Upper lobe of left lung (tissue), 6 donors: ENCODE measurements at places on chromosomes 1 and 21. TPM values are rescaled to one million over a fixed set of nuclear protein-coding genes. Genes with fewer than 3 reads are reported as not detected.

DNA sequence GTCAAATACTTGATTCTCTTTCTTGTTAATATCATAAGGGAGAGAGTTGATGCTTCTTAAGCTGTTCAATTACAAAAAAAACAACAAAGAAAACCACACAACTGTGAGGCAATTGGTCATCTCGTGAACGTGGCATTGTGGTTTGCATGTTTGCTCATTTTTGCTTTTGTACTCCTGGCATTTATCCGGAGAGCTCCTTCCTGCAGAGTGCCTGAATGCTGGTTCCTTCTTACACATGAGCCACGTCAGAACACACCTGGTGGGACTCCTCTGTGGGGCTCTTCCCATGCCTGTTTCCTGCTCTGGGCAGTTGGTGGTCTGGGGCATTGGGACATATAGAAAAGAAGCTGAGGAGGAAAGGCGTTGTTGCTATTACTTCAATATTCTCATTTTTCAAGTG lies 25.7 kb downstream of the KCNK1 start:
- no peaks in the 10 kb centered on the region for H3K4me1 ChIP-seq
- H3K36me3 ChIP-seq: no peaks in the 10 kb centered on the region
- no peak overlapping the region for H3K4me3 ChIP-seq
- no peak for DNase-seq

DNA sequence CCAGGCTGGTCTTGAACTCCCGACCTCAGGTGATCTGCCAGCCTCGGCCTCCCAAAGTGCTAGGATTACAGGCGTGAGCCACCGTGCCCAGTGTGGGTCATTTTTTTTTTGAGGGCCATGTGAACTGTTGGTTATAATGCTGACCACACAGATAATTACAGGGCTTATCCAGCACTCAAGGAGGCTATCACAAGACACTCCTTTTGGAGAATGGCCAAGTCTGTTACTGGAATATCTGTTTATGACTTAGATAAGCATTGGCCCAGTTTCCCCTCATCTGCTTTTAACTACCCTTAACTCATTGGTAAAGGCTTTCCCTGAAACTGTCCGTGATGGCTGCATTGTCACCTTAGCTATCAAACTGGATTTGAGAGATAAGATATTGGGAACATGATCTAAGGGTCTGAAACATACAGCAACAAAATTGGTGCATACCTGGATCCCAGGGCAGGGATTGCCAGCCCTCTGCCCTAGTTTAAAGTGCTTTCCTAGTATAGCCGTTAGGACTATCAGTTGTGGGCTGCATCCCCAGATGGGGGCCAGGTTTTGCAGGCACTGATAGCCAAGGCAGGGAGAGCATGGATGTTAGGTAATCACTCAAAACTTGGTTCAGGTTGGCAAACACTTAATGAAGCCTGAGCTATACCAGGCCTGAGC lies 15.6 kb downstream of the SZT2 start:
- H3K36me3 ChIP-seq: peaks cover 45% of the 10 kb centered on the region
- DNase-seq: no peak

The F3 gene
- 52.4 TPM for total RNA-seq

- H3K27ac ChIP-seq: no peak overlapping the region
- no peaks in the 10 kb centered on the region for H3K36me3 ChIP-seq
- no peak for DNase-seq
Measured at GRCh38 chr1:245863566-245864184, 643.4 kb downstream of the SMYD3 start.

DNA sequence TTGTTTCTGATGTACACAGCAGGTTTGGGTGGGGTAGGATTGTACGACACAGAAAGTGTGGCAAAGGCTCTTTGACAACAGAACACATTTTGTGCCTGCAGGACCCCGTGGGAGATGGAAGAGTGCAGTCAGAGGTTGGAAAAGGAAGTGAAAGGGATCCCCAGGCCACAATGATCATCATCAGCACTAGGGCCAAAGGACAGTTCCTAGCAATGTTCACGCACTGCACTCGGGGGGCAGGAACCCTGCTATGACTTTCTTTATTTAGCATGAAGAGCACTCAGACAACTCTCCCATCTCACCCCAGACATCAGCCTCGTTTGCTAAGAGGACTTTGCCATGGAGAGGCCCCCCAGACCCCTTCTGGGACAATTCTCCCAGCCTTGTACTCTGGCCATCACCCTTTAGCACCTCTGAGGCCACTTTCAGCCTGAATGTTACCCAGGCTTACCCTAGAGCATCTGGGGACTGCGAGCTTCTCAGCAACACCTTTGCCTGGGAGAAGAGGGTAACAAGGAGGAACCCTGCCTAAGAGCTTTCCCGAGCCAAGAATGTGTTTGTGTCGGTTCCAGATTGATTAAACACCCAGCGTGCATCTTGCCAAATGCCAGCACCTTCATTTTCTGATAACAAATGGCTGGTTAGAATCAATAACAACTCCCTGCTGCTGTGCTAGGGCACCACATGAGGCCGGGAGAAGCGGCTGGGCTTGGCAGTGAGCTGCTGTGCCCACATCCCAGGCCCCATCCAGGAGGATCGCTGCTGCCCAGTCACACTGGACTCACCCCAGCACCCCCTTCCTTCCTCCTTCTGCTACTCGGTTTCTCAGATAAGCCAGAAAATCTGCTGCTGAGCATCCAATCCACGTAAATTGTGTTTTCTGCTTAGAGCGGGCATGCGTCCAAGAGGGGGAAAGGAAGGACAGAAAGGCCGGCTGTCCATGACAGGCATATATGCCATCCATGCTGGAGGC lies 633.1 kb downstream of the AJAP1 start:
- no peaks in the 10 kb centered on the region for H3K4me1 ChIP-seq
- no peak overlapping the region for H3K4me3 ChIP-seq
- H3K36me3 ChIP-seq: no peaks in the 10 kb centered on the region
- no peaks in the 10 kb centered on the region for H3K27me3 ChIP-seq

- H3K27me3 ChIP-seq: no peaks in the 10 kb centered on the region
- peaks cover 9% of the 10 kb centered on the region for H3K4me1 ChIP-seq
- no peak for DNase-seq
- no peak overlapping the region for H3K27ac ChIP-seq
- no peaks in the 10 kb centered on the region for H3K36me3 ChIP-seq
Measured at GRCh38 chr1:109156916-109157385, 43.0 kb downstream of the ELAPOR1 start.

The CFAP74 gene
- 7.7 TPM for total RNA-seq

The AJAP1 gene
- total RNA-seq: 0.54 TPM
